T-helper 1 cell (primary cell): ENCODE measurements at places on chromosomes 11 and 22.

- no peak for DNase-seq
Measured at GRCh38 chr11:45313171-45313865, 27.2 kb upstream of the SYT13 start.

DNA sequence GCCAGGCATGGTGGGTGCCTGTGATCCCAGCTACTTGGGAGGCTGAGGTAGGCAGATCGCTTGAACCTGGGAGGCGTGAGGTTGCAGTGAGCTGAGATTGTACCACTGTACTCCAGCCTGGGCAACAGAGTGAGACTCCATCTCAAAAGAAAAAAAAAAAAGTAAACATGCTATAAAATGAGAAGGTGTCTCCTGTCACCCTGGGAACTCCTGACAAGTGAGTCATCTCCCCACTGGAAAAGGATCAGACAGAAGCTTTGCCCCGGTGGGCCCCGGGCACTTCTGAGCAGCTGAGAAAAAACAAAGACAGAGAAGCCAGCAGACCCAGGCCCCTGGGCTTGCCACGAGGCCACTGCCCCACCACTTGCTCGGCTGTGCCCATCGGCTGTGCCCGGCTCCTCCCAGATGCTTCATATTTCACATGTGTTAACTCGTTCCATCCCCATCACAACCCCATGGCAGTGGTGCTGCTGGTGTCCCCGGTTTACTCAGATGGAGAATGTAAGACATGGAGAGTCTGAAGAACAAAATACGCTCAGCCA, 22.3 kb downstream of the TTLL1 start:
- no peak for DNase-seq

DNA sequence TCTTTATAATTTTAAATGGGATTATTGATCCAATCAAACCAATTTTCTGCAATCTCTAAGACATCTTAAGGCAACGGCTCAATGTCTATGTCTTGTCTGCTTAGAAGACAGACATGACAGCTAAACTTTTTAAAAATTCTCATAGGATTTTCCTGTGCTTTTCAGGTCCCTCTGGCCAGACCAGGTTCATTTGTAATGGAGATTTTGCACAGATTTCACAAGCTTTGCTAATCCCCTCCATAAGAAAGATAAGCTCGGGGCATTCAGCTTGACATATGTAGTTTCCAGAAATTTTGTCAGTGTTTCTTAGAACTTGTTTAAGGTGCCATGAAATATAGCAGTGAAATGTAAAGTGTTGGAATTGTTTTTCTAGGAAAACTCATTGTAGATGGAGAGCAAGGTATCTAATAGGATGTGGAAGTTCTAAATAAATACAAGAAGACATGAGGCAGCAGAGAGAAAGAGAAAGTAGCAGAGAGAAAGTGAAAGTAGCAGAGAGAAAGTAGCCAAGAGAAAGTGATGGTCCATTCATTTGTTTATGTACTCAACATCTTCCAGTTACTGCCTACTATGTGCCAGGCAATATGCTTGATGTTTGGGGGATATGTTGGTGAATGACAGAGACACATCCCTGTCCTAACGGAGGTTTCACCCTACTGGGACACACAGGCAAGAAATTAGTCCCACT, 219.1 kb upstream of the ARHGAP42 start:
- DNase-seq: no peak

GRCh38 chr11:111135778-111136570, 109.6 kb upstream of the POU2AF2 start:
- no peak for DNase-seq

DNA sequence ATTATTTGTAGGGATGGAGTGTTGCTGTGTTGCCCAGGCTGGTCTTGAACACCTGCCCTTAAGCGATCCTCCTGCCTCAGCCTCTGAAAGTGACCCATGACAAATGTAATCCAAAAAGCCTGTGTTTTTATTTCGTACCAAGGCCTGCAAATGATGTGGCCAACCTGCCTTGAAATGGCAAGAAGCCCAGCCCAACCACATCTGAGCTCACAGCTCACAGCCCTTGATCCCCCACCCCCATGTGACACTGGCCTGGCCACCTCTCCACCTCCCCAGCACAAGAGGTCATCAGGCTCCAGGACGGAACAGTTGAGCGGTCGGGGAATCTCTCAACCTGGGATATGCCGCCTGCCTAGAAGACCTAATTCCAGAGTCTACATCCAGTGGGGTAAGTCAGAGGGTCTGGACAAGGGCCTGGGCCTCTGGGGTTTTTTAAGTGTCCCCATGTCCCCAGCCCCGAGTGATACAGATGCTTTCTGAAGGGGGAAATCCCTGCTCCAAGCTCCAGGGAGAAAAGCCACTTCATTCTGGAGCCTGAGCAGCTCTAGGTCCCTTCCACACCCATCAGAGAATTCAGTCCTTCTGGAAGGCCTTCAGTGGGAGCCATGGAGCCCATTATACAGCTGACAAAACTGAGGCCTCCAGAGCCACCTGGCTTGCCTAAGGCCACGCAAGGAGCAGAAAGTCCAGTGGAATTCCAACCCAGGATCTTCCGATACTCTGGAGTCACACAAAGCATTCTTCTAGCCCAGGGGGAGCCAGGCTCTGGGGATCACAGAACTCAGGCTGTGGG, 70.7 kb downstream of the MN1 start:
- DNase-seq: no peak

GRCh38 chr11:131378931-131379330, 8.5 kb downstream of the NTM start:
- no peak for DNase-seq

- no peak for DNase-seq
Measured at GRCh38 chr11:111298413-111299100, at the start of gene POU2AF3. Gene POU2AF3, plus strand, starts transcription at chr11:111298546. Its CDS starts 36 bp downstream, at chr11:111298582.

- no peak for DNase-seq
Measured at GRCh38 chr11:69986440-69986787, 91.7 kb upstream of the ANO1 start.

DNA sequence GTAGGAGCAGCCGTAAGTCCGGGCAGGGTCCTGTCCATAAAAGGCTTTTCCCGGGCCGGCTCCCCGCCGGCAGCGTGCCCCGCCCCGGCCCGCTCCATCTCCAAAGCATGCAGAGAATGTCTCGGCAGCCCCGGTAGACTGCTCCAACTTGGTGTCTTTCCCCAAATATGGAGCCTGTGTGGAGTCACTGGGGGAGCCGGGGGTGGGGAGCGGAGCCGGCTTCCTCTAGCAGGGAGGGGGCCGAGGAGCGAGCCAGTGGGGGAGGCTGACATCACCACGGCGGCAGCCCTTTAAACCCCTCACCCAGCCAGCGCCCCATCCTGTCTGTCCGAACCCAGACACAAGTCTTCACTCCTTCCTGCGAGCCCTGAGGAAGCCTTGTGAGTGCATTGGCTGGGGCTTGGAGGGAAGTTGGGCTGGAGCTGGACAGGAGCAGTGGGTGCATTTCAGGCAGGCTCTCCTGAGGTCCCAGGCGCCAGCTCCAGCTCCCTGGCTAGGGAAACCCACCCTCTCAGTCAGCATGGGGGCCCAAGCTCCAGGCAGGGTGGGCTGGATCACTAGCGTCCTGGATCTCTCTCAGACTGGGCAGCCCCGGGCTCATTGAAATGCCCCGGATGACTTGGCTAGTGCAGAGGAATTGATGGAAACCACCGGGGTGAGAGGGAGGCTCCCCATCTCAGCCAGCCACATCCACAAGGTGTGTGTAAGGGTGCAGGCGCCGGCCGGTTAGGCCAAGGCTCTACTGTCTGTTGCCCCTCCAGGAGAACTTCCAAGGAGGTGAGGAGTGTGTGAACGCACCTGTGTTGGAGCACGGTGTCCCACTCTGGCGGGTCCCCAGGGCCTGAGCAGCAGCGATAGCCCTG, at the start of gene TAGLN:
Gene TAGLN, plus strand, starts transcription at position 318 of the 863 bp plus-strand sequence. CDS start 3,644 bp downstream, outside the sequence.
- DNase-seq: no peak

DNA sequence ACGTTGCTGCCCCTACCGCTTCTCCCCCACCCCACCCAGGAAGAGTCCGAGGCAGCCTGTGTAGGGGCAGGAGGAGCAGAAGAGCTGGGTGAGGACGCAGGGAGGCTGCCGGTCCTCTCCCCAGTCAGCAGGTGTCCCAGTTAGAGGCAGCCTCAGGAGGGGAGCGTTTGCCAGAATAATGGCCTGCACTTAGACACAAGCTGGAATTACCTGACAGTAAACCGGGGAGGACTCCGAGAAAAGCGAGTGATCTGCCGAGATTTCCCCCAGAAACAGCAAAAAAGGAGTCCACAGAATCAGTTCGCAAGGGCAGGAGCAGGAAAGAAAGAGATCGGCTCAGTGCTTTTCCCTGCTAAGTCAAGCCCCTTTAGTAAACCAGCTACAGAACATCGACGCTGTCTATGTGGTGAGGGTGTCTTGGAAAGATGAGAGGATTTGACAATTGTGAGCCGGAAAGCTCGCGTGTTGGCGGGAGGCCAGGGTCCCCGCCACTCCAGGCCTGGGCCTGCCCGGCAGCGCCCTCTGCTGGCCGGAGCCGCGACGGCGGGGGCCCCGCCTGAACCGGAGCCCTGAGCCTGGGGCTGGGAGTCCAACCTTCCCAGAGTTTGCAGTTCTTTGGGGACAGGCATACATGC, 17.7 kb upstream of the THRSP start:
- DNase-seq: peak; percentile 65

DNA sequence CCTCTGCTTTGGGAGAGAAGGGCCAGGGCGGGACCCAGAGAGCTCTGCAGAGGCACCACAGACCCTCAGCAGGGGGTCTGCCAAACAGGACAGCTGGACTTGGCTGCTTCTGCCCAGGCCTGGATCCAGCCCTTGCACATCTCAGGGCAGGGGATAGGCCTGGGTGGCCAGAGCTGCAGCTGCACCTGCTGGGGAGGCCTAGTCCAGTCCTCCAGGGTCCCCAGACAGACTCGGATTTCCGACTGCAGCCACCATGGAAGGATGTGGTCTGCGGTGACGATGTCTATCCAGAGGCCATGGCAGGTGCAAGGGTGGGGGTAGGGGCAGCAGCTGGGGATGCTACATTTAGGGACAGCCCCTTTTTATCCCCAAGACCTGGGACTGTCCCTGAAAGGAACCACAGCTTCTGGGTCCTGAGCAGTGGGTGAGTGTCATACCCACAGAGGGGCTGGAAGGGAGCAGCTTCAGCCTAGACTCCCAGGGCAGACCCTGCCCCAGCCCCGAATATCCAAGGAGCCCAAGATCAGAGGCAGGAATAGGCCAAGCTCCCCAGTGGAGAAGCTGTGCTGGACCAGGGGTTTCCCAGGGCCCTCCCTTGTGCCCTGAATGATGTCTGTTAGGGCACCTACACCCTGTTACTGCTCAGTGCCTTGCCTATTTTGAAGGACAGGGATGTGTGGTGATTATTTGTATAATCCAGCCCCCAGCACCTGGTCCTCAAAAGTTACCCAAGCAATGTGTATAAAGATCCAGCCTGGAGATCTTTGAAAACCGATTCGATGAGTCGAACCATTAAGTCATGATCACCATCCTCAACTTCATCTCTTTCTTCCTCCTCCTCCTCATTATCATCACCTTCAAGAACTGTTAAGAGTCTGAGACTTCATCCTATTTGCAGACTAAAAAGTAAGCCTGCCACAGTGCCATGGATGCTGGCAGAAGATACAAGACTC, 2.5 kb upstream of the IGLL5 start:
- DNase-seq: no peak

- DNase-seq: peak; percentile 41
Measured at GRCh38 chr22:27804470-27805297, 3.1 kb upstream of the MN1 start.

DNA sequence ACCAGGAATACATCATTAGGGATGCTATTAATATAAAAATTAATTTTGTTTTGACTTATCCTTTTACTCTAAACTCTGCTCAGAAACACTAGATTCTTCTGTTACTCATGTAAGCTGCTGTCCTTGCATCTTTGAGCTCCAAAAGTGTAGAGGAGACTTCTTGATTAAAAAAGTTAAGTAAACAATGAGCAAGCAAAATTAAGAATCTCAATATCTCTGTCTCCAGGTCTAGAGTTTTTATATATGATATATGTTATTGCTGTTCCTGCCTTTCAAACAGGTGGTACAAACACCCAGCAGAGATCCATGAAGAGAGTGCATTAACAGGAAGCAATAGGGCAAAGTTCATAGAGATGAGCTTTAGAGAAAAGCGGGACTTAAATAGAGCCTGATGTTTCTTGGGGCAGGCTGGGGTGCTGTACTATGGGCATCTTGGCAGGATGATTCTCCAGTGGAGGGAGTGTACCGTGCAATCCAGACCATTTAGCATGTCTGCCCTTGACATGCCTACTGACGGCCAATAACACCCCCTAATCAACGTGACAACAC, 6.9 kb downstream of the MAPK1 start:
- no peak for DNase-seq

GRCh38 chr11:456533-456932, 6.5 kb downstream of the PTDSS2 start:
- peak; percentile 30 for DNase-seq

DNA sequence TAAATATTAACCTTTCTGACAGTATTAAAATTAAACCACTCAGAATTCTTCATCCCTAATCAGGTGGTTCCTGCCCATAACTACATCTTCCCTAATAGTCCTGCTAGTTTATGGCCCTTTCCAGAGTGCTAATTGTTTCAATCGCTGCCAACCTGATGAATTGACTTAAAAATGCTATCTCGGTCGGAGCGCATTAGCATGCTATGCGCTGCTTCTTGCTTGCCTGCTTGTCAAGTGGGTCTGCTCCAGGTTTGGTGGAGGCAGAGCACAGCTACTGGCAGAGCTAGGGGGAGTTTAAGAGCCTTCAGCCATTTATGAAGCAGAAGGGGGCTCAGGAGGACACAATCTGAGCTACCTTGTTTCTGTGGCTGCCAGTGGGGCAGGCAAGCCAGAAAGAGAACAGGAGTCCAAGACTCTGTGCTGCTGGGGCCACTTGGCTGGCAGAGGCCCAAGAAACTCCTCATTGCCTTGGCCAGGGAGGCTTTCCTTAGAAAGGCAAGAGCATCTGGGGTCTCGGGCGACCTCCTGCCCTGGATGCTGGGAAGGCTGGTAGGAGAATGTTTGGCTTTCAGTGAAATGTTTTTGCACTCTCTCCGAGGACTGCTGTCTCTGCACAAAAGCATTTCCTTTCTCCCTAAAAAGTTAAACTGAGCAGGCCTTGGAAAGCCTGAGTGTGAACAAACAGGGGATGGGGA, 62.1 kb upstream of the PHOX2A start:
- no peak for DNase-seq

GRCh38 chr11:13776134-13776815, 107.8 kb downstream of the FAR1 start:
- DNase-seq: peak; percentile 15
